Ammon's horn (tissue), 1 donor: ENCODE measurements at places on chromosomes 3 and 15.

DNA sequence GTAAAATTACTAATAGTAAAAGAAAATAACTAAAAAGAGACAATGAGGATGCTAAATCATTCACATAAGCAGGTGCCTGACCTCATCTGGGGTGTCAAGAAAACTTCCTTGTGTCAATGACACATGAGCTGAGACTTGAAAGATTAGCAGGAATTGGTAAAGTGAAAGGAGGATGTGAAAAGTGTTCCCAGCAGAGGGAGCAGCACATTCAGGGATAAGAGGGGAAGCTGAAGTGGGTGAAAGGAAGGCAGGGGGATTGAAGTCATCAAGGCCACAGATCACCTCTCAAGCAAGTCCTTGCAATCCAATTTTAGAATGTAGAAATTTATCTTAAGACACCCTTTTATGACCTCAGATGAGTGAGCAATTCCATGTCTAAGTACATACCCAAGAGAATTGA is 60.2 kb upstream of the ACP3 start:
- DNase-seq, result peak; percentile 71

DNA sequence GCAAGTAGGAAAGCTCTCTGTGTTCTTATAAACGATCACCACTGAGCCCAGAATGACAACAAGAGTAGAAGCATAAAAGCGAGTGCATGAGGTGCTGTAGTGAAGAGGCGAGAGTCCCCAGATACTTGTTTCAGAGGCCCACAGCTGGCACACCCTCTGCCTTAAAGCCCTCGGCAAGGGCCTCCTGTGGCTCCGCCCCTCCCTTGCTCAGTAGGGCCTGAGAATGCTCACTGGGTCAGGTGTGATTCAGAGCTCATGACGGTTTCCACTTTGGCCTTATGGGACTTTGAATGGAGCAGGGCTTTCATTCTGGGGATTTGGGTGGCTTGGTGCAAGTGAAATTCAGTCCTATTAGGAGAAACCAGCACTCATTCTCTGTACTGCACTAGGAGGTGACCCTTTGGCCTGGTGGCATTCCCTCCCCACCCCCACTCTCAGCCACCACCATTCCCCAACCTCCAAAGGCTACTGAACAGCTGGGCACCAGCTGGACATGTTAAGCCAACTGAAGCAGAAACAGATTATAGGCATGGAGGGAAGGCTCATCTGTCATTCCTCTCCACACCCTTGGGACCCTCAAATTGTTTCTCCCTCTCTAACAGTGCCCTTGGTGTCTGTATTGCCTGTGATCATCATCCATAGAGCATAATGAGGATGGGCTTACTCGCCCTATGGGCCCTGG is 109.6 kb upstream of the CTDSPL start:
- DNase-seq, result no peak

DNA sequence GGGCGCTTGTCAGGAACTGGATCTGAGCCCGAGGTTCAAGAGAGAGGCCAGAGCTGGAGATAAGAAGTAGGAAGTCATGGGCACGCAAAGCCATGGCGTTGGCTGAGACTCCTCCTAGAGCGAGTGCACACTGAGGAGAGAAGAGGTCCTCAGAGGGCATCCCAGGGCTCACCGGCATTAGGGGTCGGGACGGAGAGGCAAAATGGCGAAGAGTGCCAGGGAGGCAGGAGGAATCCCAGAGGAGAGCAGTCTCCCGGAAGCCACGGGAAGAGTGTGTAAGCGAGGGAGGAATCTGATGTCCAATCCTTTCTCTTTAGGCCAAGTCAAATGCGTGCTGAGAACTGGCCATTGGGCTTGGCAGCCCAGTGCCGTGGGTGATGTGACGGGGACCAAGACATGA is 24.0 kb downstream of the EFCC1 start:
- no peak for DNase-seq

DNA sequence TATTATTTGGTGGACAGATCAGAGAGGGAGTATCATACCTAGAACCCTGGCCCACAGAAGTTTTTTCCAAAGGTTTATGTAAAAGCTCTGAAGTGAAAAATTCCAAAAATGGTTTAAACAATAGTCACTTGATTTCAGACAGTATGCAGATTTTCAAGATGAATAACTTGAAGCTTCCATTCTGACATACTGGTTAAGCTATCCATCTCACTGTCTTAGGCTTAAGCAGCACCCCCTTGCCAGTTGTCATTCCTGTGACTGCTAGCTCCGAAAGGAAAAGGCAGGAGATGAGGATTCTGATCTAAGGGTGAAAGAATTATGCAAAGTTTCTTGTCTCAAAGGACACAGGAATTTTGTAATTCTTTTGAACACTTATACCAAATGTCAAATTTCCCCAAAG is 337.5 kb upstream of the THBS1 start:
- DNase-seq, result no peak

- no peak for DNase-seq
Observed at GRCh38 chr3:11591002-11591355, 52.7 kb downstream of the VGLL4 start.
